ENCODE measurements at places on chromosomes 5 and 9.

DNA sequence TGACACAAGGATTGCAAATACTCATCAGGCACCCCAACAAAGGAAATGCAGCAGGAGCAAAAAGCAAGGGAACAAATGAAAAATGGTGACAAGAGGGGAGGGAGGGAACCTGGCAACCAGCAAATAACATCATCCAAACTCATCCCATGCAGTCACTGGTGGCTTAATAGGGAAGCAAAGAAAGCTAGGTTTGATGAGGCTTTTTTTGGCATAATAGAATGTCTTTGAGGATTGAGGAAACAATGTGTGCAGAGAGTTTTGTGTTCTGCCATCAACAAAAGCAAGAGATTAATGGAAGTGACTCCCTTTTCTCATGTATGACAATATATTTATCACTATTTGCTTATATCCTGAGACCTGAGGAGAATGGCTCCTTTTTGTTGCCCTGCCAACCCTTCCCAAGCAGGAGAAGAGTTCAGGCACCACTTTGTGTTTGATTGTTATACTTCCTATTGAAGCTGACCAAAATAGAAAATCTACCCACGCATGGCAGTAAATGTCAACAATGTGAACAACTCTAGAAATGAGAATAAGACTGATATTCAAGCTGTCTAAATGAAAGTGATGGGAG lies 375.7 kb downstream of the CAAP1 start:
- DNase-seq: no peak

- no peak for DNase-seq
These were observed 7.0 kb downstream of the ADAMTS13 start for GRCh38 chr9:133429214-133429613.

DNA sequence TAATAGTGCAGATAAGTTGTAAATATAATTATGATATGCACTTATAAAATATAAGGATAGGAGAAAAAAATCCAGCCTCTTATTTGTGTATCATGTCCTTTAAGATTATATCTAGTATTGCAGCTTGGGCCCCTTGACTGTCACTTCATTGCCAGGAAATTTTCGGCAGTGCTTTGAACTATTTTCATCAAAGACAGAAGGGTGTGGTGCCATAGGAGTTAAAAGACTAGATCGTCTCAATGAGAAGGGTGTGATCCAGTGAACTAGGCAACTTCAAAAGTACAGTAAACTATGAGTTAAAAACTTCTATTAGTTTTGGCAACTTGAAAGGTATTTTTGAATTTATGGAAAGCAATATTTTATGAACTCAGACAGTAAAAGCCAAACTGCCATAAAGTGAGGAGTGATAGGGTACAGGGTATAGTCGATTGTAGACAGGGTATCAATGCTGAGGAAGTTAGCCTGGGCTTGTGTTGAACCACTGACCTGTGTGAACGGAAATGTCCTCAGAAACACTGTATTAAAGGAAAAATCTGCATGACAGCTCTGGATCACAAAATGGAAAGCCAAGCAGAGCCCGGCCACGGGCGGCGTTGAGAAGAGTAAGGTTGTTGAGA lies 48.6 kb upstream of the IZUMO3 start:
- no peak for DNase-seq

DNA sequence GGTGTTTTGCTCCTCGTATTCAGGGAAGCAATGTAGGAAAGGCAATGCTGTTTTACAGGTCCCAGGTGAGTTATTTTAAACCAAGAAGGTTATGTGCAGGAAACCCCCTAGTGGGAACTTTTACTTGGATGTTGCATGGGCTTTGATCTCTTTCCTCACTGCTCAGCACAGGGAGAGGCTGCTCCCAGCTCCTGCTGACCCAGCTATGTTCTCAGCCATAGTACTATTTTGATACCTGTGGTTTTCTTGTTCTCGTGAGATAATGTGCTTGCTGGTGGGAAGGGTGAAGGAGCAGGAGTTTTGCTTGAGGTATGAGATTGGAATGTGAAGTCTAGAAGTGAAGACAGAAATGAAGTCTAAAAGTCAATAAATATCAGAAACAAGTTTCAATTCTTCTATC lies 265.6 kb upstream of the FBXL7 start:
- DNase-seq: no peak

GRCh38 chr9:7967093-7967827 lies 167.7 kb upstream of the DMAC1 start:
- DNase-seq: no peak

- DNase-seq: no peak
These were observed 49.2 kb upstream of the ERCC6L2 start for GRCh38 chr9:95826183-95826838.

GRCh38 chr9:106526716-106527204 lies 336.2 kb upstream of the ZNF462 start:
- no peak for DNase-seq

DNA sequence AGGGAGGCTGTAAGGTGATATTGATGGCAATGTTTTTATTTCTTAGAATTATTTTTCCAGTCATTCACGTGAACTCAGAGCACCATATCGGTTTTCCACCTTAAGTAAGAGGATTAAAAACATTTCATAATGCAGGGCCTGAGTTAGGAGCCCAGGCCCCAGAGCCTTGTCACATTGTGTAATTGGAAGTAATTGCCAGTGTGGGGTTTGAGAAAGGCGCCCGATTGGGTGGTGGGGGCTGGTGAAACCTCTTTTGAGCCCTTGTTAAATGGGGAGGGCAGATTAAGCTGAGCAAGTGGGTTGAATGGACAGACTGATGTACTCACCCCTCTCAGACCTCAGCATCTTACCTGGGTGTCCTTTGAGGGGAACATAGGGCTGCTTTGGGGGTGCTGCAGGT lies 116.7 kb upstream of the PITX1 start:
- DNase-seq: no peak
